ENCODE measurements at places on chromosomes 12 and 14.

GRCh38 chr14:52792097-52792415 is 649 bp upstream of the GNPNAT1 start:
- DNase-seq: no peak

GRCh38 chr12:13772264-13772663 is 209.1 kb downstream of the GRIN2B start:
- no peak for DNase-seq

DNA sequence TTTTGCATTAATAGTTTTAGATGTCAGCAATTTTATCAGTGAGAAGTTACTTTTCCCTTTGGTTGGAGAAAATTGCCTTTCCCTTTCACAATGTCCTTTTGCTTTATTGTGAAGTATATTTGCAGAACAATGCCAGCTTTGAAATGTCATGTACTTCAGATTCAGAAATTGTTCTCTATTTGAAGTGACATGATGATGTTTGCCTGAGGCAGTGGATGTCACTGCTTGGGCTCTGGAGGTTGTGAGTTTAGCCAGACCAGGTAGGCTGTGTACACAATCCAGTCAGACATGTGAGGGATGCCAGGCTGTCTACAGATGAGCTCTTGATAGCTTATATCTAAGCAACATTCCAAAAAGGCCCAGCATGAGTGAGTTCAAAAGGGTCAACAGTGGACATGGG is 451.9 kb upstream of the FBXO33 start:
- no peak for DNase-seq

- no peak for DNase-seq
Measured at GRCh38 chr12:130070126-130070611, 92.1 kb upstream of the FZD10 start.

DNA sequence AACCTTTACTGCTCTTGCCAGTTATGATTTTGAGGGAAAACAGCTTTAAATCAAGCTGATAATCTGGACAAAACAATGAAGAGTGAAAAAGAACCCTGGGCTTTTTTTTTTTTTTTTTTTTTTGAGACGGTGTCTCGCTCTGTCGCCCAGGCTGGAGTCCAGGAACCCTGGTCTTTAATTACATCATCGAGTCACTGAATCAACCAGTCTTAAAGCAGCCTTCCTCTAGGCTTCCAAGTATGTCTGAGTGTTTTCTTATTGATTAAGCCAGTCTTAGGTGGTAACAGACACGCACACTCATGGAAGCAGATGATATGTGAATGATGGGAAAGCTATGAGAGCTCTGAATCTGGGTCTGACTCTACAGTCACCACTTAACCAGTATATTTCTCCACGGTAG is 5.9 kb upstream of the VCPKMT start:
- DNase-seq: no peak

- no peak for DNase-seq
Measured at GRCh38 chr12:86914721-86915120, 658.5 kb upstream of the MGAT4C start.

DNA sequence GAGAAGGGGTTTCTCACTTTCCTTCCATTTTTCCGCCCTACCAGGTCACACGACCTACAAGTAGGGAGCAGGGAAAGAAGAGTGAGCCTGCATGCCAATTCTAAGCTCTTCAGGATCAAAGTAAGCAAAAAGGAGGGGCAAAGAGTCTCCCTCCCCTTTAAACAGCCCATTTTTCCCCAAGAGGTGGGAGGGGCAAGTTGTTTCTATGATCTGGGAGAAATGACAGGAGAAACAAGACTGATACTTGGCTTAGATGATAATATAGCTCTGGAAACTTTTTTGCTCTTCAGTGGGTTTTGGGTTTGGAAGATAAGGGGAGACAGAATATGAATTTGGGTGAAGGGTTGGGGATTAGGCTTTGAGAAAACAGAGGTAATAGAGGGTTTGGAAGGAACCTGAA is 1.8 kb downstream of the DTX3 start:
- DNase-seq: no peak

DNA sequence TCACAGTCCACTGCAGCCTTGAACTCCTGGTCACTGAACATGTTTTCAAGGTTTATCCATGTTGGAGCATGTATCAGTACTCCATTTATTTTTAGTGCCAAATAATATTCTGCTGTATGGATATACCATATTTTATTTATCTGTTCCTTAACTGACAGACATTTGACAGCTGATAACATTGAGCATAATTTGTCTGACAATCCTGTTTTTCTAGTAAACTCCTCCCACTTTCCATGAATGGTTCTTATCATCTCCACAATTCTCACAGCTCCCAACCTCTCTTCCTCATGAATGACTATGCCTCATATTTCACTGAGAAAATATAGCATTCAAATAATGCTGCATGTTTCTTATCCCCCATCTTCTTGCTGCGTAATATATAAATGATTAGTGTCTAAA is 33.3 kb downstream of the COCH start:
- no peak for DNase-seq

DNA sequence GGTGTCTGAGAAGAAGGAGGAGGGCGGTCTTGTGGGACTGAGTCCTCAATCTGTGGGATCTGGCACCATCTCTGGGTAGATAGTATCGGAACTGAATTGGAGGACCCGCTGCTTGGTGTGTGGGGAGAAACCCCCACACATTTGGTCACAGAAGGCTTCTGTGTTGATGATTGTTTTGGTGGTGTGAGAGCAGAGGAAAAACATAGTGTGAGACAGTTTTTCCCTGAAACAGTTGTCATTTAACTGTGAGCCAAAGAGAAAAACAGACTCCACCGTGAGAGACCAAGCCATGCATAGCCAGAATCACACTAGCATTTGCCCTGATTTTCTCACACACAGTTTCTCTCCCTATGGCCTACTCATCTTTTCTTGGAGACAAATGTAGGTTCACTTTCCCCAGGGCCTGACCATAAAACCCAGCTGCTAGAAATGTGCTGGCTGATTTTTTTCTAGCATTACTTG is 91.4 kb upstream of the FLRT2 start:
- DNase-seq: no peak

DNA sequence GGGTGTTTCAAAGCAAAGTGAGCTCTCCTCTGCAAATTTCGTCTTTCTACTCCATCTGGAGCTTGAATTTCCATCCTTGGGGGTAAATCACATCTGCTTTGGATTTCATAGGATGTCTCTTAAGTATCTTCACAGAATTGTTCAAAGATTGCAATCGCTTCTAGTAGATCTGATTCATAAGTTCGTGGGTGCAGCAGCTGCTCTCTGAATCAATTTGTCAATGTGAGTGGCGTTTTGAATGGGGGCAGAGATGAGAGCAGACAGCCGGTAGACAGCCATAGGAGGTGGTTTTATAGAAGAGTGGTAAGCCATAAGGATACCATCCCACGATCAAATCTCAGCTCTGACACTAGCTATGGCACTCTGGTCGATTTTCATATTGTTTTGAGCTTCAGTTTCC is 146.0 kb upstream of the RPH3A start:
- no peak for DNase-seq

GRCh38 chr12:48690990-48691389 is 9.0 kb upstream of the KANSL2 start:
- no peak for DNase-seq

Measured in stimulated activated CD8-positive, alpha-beta memory T cell treated with anti-CD3 and anti-CD28 coated beads, Interleukin-12 subunit alpha, Interleukin-12 subunit beta, amount 100 ng/mL, for 1 hour (primary cell).